ENCODE measurements at places on chromosomes 1 and 21.

- peak; percentile 82 for DNase-seq
These were observed 70.0 kb upstream of the BCAR3 start for GRCh38 chr1:93751377-93752250.

GRCh38 chr1:87805666-87806378 lies 477.1 kb downstream of the LMO4 start:
- no peak for DNase-seq

- DNase-seq, result peak; percentile 38
These were observed 28.4 kb downstream of the SLC27A3 start for GRCh38 chr1:153803470-153804056.

- DNase-seq, result no peak
These were observed 191.2 kb upstream of the SGIP1 start for GRCh38 chr1:66342707-66343106.

DNA sequence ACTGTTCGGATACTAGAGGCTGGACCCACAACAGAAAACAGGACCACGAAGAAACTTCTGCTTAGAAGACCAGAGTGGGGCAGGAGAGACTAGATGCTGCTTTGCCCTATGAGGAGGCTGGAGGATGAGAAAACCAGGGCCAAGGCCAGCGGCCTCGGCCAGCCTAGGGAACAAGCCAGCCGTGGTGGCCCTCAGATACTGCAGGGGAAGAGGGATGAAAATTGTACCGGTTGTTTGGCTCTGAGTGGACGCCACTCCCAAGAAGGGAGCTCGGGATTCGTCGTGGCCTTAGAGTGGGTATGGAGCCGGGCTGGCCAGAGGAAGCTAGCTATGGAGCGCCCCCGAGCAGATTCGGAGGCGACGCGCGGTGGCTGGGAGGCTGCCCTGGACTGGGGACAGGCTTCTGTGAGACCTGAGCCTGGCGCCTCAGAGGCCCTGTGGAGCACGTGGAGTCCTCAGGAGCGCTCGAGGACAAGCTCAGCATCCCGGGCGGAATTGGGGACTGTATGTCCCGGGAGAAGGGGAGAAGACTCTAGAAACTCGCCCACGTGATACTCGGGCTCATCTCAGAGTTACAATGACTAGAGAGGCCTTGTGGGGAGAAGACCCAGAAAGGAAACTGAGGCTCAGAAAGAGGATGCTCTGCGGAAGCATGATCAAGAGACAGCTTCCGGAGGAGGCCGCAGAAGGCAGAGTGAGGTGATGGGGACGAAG lies 2.8 kb downstream of the PRRX1 start:
- no peak for DNase-seq

DNA sequence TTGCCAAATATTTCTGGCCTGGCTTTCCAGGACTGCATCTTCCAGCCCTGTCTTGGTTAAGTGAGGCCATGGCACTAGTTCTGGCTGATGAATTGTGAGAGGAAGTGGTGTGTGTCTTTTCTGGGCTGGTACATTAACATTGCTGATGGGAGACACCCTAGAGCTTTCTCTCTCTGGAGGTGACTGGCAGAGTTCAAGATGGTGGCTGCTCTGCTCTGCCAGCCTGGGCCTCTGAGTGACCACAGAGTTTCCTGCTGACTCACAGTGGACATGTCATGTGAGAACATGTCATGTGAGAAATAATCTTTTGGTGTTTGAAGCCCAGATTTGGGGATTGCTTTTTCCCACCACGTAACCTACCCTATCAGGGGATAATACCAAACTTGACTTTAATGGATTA lies 218.0 kb upstream of the KIAA0040 start:
- no peak for DNase-seq

DNA sequence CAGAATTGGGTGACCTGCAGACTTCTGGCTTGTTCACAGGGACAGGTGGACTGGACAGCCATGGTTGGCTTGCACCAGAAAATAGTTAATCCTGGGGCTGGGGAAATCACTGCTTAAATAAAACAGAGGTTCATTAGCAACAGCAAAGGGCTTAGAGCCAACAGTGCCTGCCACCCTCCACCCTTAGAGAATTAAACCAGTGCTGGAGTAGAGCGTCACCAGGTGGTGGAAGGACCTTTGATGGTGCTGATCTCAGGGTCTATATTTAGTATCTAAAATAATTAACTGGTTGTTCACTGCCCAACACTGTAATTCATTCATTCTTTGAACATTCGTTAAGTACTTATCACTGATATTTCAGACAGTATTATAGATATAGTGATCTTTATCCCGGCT lies 34.7 kb upstream of the PDE9A start:
- no peak for DNase-seq

- no peak for DNase-seq
These were observed 12.6 kb downstream of the MAP3K21 start for GRCh38 chr1:233340031-233340555.

DNA sequence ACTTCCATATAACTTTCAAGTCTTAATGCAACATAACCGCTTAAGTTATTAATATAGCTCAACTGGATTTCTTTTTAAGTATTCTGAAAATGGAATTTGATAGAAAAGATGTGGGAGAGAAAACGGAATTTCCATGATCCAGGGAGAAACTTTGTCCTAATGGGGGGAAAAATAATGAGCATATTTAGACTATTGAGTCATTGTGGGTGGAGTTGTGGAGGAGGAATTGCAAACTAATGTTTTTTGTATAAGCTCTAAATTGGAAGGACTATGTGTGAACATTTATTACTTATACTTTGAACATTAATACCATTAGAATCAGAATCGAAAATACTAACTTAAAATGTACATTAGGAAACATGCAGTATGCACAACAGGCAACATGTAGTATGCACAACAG lies 159.9 kb upstream of the NEGR1 start:
- no peak for DNase-seq

DNA sequence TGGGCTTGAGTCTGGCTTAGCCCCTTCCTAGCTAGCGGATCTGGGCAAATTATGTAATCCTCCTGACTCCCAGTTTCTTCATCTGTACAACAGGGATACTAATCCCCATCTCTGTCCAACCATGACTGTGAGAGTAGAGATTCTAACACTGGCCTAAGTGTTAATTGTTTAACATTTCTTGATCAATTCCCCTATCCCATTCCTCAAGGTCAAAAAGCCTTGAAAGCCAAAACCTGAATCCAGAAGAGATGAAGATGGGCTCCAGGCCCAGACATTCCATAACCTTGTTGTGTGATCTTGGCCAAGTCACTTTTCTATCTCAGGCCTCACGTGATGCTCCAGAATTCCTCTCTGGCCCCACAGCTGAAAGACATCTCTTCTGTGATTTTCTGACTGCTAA lies 18.8 kb upstream of the PHLDA3 start:
- DNase-seq, result no peak

DNA sequence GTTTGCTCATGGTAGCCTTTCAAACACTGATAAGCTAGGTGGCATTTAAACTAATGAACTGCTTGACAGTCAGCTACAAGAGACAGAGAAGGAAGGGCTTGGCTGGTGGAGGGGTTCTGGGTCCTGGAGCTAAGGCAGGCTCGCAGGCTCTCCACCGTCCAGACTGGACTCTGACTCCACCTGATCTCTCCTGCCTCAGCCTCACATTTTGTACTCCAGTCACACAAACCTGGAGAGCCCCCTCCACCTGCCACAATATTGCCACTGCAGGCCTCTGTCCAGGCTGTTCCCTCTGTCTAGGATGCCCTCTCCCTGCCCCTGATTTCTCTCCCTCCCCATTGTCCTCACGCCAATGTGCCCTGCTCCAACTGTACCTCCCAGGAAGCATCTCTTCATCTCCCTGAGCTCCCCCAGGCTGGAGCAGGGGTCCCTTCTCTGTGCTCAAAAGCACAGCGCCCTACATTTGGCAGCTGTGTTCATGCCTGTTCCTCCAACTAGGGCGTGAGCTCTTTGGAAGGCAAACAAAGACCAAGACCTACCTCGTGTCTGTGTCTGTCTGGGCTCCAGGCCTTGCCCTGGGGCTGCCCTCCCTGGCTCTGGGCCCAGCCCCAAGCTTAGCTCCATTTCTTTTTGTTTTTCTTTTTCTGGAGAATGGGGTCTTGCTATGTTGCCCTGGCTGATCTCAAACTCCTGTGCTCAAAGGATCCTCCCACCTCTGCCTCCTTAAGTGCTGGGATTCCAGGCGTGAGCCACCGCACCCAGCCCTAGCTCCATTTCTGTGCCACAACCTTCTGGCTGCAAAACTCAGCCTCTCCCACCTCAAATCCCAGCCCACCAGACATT lies 2.9 kb downstream of the TIE1 start:
- DNase-seq, result no peak

DNA sequence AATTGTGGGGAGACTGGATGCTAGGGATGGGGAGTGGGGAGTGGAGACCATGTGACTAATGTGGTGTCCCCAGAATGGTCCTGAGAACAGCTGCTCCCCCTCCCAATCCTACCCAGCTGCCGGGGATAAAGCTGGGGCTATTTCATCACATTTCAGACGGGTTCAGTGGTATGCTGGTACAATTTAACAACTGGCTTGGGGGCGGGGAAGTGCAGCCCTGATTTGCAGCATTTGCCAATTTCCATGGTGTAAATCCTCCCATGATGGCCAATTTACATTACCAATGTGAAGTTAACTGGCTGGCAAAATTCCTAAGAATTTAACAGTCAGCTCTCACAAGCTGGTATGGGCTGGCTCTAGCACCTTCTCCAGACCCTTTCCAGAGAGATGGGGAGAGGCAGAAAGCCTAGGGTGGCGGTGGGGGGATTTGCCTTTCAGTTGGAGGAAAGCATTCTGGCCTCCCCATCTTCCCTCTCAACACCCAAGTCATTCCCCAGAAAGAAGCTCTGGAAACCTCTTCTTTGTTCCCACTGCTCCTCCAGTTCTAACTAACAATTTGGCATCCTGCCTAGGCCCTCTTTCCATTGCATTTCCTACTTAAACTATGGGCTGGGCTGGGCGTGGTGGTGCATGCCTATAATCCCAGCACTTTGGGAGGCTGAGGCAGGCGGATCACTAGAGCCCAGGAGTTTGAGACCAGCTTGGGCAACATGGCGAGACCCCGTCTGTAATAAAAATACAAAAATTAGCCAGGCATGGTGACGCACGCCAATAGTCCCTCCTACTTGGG lies 11.3 kb upstream of the ADGRB2 start:
- no peak for DNase-seq

GRCh38 chr21:15124731-15125130 lies 59.9 kb upstream of the NRIP1 start:
- DNase-seq, result no peak

GRCh38 chr1:192702212-192702902 lies 66.4 kb downstream of the RGS13 start:
- DNase-seq, result no peak

DNA sequence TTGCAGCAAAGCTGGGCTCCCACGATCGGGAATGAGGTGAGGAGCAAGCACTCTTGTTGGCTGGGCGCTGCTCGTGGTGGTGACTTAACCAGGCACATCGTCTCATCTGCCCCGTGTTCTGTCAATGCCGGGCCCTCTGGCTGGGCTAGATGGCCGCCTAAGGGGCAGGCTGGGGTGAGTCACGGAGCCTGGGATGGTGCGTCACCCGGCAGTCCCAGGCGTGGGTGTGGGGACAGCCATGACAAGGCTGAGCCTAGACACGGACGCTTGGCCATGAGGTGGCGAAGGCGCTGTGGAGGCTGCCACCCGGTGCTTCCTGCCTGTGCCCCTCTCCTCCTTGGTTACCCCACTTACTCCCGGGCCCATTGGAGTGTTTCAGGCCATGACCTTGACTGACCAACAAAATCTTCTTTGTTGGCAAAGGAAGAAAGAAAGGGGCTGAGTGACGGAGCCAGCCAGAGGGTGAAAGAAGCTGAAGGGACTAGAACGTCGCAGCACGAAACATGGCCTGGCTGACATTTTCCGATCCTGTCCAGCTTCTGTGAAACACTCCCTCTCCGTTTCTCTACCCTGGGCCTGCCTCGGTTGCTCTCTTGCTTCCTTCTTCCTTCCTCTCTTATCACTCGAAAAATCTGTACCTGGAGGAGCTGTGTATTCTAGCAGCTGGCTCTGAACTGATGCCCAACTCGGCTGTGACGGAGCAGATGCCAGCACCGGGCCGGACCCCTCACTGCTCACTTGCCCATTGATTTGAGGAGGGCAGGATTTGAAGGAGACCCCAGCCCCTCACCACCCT lies 596 bp downstream of the CD247 start:
- no peak for DNase-seq

DNA sequence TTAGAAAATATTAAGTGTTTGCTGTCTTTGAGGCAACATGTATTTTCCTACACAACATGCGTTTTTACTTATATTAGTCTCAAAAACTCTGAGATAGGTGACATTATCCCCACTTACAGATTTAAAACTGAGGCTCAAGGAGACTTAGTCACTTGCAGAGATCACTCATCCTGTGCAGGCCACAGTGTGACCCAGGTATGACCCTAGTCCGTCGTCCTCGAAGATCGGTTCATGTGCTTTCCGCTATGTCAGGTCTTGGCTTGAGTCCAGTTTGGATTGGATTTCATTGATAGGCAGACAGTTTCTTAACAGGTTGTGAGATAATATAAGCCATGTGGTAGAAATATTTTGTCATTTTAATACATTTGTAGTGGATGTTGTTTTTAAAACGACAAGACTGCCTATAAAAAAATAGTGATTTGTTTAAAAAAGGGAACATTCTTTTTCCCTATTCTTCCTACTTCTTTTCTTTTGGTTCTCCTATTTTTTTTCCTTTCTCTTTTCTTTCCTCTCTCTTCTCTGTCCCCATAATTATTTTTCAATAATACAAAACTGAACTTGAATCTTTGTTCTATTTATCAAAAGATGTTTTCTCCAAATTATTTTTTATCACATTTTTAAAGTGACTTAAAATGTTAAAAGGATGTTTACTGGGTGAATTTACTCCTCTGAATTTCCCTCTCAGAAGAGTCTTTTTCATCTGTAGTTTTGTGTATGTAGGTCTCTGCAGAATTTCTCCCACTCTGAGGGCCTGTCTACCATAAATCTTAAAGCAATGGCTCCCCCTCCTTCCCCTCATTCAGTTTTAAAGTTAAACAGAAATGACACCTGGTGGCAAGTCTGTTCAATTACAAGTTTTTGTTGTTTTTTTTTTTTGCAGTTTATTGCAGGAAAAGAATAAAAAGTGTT lies 81.8 kb downstream of the PHTF1 start:
- no peak for DNase-seq

GRCh38 chr1:110798691-110799256 lies 74.2 kb upstream of the CD53 start:
- no peak for DNase-seq

GRCh38 chr1:38672692-38673091 lies 186.9 kb downstream of the RRAGC start:
- DNase-seq, result peak; percentile 6

DNA sequence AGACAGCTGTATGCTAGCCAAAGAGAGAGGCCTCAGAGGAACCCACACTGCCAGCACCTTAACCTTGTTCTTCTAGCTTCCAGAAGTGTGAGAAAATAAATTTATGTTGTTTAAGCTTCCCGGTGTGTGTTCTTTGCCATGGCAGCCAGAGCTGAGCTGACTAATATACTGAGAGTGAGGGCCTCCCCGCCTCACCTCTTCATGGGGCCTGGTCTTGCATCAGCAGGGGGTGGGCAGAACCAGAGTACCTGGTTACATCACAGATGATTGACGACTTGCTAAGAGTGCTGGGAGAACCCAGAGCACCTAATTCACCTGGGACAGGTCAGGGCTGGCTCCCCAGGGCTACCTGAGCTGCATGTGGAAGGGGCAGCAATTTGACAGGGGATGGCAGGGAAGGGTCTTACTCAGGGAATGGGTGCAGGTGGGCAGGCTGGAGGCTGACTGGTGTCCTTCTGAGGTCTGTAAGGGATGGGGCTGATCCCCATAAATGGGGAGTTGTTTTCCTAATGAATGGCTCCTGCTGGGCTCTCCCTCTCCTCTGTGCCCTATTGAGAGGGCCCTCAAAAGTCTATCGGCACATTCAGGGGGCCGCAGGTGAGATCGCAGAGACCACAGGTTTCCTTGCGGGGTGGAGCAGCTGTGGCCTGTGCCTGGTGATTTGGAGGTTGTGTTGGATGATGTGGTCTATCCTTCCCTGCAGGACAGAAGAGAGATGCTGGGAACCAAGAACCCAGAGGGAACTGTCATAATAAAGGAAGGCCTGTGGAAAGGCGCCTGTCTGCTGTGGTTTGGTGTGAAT lies 60.6 kb upstream of the ETV3 start:
- no peak for DNase-seq
